Colonic mucosa (tissue), 4 donors: ENCODE measurements at places on chromosomes 6 and 20. TPM values are rescaled to one million over a fixed set of nuclear protein-coding genes. Genes with fewer than 3 reads are reported as not detected.

The THBD gene
- total RNA-seq: 2.3 TPM

DNA sequence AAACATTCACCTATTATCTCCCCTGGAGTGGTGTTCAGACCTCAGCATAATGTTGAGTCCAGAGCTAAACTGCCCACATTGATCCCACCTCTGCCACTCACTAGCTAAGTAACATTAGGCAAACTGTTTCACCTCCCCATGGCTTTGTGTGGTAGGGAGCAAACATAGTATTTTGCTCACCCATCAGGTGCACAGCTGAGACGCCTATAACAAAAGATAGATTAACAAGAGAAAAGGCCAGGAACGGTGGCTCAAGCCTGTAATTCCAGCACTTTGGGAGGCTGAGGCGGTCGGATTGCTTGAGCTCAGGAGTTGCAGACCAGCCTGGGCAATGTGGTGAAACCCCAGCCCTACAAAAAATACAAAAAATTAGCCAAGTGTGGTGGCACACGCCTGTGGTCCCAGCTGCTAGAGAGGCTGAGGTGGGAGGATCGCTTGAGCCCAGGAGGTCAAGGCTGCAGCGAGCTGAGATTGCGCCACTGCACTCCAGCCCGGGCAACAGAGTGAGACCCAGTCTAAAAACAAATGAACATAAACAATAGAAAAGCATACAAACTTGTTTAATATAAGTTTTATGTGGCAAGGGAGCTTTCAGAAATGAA, 91.6 kb downstream of the MAP3K7 start:
- H3K27ac ChIP-seq: no peak overlapping the region
- no peaks in the 10 kb centered on the region for H3K27me3 ChIP-seq
- no peak for DNase-seq
- no peaks in the 10 kb centered on the region for H3K4me1 ChIP-seq

DNA sequence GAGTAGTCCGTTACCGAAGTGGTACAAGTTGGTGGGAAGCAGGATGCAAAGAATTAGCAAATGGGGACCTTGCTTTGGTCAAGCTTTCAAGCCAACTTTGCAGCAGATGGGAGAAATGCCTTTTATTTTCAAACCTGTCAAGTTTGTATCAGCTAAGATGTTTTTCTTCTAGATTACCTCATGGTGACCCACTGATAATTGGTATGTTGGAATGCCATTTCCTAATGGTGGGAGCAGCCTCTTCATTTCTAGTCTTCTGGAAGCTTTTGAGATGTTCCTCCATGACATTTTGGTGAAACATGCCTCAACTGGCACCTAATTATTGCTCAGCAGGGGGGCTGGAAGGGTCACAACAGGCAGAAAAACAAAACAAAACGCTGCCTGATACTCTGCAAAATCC, 43.7 kb downstream of the ADNP start:
- no peaks in the 10 kb centered on the region for H3K4me1 ChIP-seq
- no peak overlapping the region for H3K4me3 ChIP-seq
- DNase-seq: no peak
- H3K27ac ChIP-seq: no peak overlapping the region
- H3K27me3 ChIP-seq: no peaks in the 10 kb centered on the region

DNA sequence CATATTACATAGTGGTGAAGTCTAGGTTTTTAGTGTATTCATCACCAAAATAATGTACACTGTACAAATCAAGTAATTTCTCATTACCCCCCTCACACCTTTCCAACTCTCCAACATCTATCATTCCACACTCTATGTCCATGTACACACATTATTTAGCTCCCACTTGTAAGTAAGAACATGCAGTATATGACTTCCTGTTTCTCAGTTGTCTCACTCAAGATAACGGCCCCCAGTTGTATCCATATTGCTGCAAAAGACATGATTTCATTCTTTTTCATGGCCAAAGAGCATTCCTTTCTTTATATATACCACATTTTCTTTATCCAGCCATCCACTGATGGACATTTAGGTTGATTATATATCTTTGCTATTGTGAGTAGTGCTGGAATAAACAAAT, 86.0 kb downstream of the UBE3D start:
- H3K27me3 ChIP-seq: no peaks in the 10 kb centered on the region
- no peak for DNase-seq
- no peak overlapping the region for H3K4me3 ChIP-seq
- H3K4me1 ChIP-seq: no peaks in the 10 kb centered on the region
- no peaks in the 10 kb centered on the region for H3K36me3 ChIP-seq

GRCh38 chr6:112881828-112882780, 535.0 kb downstream of the RFPL4B start:
- DNase-seq: no peak
- H3K27me3 ChIP-seq: no peaks in the 10 kb centered on the region
- H3K36me3 ChIP-seq: no peaks in the 10 kb centered on the region
- H3K4me1 ChIP-seq: no peaks in the 10 kb centered on the region
- H3K27ac ChIP-seq: no peak overlapping the region
